ENCODE measurements at places on chromosomes 1 and 21.

- DNase-seq = no peak
Measured at GRCh38 chr1:51295926-51296325, 34.4 kb downstream of the TTC39A start.

- DNase-seq = no peak
Measured at GRCh38 chr1:169689395-169689794, 22.0 kb downstream of the SELL start.

DNA sequence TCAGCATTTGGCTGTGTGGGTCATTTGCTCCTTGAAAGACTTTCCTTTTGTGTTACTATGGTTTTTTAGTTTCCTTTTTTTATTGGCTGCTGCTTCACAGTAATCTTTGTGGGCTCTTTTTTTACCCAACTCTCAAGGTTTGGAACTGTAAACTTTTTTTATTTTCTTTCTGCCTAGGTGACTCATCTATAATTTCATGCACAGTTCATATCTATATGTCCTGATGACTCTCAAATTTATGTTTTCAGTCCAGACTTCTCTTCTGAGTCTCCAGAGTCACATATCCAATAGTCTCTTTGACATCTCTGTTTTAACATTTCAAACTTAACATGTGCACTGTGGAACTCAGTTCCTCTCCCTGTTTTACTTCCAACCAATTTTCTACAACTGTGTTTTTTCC lies 83.4 kb downstream of the ATF6 start:
- no peak for DNase-seq

- DNase-seq = no peak
Measured at GRCh38 chr1:78358165-78358564, 132.6 kb upstream of the PTGFR start.

GRCh38 chr1:44603718-44604117 lies 70.6 kb downstream of the TMEM53 start:
- DNase-seq = no peak

GRCh38 chr1:18632783-18633421 lies 2.3 kb downstream of the PAX7 start:
- no peak for DNase-seq

- no peak for DNase-seq
Measured at GRCh38 chr1:189158155-189158554, 1319.5 kb downstream of the BRINP3 start.

DNA sequence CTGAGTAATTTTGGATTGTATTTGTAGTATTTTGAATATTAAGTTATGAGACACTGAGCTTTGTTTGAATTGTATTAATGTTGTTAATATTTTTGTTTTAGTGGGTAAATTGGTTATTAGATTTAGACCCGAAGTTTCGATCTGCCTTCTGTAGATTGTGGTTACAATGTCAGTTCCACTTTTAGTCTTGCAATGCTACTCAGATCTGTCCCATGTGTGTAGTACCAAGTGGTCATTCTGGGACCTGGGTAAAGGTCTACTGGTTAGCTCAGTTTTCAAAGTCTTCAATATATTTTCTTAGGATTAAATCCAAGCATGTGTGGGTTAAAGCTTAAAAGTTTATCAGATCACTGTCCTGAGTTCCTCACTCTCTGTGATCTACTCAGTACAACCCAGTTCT lies 346.5 kb upstream of the PROX1 start:
- DNase-seq = no peak

- DNase-seq = no peak
Measured at GRCh38 chr1:178307264-178307663, 189.5 kb downstream of the CLEC20A start.

DNA sequence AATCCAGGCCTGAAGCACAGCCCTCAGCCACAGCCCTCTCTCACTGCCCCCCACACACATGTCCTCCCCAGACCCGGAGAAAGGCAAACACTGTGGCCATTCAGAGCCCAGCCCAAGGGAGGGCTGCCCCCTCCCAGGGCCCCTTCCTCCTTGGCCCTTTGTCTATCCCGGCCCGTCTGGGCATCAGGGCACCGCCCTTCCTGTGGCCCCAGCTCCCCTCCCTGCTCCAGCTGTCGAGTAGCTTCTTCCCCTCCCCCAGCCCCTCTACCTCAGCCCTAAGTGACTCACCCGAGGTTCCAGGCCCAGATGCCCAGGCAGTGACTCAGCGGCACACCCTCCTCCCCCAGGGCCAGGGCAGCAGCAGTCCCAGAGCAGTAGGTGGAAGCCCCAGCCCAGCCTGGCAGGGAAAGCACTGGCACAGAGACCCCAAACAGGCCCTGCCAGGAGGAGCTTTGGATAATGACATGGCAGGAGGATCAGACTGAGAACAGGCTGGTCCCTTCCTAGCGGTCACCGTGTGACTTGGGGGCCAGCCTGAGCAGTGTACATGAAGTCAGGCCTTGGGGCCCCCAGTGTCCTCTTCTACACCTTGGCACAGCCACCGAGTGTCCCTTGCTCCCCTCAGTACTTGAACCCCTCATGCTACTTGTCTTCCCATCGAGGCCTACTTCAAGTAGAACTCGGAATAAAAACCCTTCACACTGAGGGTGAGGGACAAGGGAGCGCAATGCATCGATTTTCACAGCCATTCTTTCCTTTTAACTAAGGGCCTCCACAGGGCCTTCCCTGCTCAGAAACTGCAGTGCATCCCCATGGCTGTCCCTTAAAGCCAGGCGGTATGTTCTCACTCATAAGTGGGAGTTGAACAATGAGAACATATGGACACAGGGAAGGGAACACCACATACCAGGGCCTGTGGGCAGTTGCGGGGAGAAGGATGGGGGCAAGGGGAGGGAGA lies 1.0 kb upstream of the S100A2 start:
- peak; percentile 74 for DNase-seq

DNA sequence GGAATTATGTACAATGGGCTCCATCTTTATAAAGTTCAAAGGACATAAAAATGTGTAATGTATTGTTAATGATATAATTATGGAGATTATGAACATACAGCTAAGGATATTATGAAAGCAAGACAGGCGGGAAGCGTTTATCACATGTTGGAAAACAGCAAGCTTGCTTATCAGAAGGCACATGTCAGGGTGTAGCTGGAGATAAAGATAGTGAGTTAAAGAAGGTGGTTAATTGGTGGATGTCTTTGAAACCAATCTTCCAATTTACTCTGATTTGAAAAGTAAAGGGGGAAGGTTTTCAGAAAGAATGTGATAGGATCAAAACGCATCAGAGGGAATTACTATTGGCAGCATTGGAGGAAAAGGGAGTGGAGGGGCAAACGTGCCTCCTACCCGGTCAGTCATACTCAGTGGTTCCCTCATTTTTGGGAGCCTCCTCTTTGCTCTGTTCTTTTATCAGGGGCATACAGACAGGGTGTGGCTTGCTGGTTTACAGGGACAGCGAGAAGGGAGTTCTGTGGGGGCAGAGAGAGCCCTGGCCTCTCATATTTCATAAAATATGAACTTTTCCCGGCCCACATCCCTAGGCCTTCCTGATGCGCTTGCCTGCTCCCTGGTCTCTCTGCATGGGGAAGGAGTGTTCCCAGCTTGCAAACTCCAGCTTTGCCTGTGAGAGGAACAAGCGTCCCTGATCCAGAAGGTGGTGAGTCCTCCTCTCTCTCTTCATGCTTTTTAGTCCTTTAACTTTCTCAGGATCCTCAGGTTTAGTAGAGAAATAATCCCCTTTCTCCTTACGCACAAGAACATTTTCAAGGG lies 8.0 kb upstream of the SVBP start:
- DNase-seq = no peak

- no peak for DNase-seq
Measured at GRCh38 chr1:163874070-163874469, 552.3 kb downstream of the NUF2 start.

- DNase-seq = no peak
Measured at GRCh38 chr1:20192364-20192763, 6.0 kb upstream of the PLA2G2C start.

GRCh38 chr1:221137666-221138065 lies 258.4 kb downstream of the HLX start:
- DNase-seq = no peak

GRCh38 chr1:230355594-230355993 lies 70.5 kb downstream of the PGBD5 start:
- DNase-seq = no peak

- DNase-seq = no peak
Measured at GRCh38 chr1:32426489-32427255, 32.4 kb upstream of the BSDC1 start.

DNA sequence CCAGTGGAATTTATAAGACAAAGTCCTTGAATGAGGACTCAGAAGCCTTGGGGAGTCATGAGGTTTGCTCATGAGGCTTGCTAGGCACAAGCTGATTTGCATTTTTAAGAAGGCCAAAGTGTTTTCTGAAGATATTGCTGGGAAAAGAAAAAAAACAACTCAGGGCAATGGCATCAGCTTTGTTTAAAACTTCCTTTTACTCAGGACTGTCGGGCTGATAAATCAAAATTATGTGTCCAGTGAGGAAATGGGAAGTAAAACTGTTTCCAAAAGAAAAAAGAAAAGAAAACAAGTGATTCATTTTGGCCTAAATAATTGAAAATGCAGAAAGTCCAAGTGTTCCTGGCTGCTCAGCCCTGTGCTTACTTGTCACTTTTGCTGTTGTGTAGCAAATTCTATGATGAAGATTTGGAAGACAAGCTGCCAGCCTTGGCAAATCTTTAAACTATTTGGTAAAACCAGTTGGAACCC lies 282.4 kb downstream of the HLX start:
- DNase-seq = no peak

GRCh38 chr1:39394059-39394458 lies 97.4 kb upstream of the BMP8A start:
- no peak for DNase-seq

DNA sequence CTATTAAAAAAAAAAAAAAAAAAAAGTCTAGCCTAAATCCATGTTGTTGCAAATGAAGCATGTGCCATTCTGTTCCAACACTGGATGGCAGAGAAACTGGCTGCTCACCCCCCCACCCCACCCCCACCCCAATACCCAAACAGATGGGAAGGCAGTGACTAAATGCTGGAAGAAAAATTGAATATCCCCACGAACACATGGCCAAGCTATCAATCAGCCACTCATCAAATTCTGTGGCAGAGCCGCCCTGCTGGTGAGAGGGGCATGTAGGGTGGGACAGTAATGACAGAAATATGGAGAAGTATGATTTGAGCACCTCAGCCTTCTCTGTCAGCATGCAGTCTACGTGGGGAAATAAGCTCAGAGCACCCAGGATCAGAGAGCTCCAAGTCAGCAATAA lies 34.1 kb downstream of the OPTC start:
- DNase-seq = no peak

- no peak for DNase-seq
Measured at GRCh38 chr1:238779716-238780115, 606.7 kb upstream of the CHRM3 start.

DNA sequence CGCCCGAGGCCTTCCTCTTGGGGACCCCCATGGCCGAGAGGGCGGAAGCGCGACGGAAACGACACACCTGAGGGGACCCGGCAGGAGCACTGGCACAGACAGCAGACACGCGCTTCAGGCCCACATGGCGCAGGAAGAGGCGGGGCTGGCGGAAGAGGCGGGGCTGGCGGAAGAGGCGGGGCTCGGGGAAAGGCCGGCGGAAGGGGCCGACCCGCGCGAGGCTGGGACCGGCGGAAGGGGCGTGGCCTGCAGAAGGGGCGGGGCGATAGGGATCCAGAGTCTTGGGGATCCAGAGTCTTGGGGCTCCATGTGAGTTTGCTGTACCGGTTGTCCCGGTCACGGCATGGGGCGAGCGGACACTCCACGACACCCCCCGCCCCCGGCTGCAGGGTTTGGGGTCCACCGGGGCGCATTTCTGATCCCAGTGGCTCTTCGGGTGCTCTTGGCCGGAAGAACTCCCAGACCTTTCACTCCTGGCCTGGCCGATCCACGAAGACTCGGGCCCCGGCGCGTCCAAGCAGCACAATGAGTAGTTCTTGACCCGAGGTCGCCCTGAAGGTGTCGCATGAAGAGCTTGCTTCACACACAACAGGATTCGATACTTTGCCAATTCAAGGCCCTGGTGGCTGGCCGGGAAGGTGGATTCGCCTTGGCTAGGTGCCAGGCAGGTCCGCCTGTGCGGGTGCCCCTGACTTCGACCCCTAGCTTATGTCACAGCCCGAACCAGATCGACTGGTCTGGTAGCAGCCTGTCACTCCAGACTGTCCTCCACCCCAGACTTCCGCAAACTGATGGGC lies at the start of gene URB1:
Gene URB1 (minus strand): TSS at position 133 of the 797 bp plus-strand sequence. CDS start 102 bp downstream, at position 31.
- DNase-seq = peak; percentile 89

- DNase-seq = no peak
Measured at GRCh38 chr1:184096005-184096404, 44.5 kb downstream of the TSEN15 start.

- no peak for DNase-seq
Measured at GRCh38 chr1:4549930-4550329, 104.5 kb upstream of the AJAP1 start.

GRCh38 chr1:121443001-121443540 lies 258.3 kb downstream of the SRGAP2C start:
- DNase-seq = no peak

GRCh38 chr1:87539147-87539546 lies 210.5 kb downstream of the LMO4 start:
- no peak for DNase-seq

- DNase-seq = no peak
Measured at GRCh38 chr1:182671750-182672486, 12.5 kb downstream of the RGS8 start.

- DNase-seq = no peak
Measured at GRCh38 chr1:184752656-184753055, 2.0 kb downstream of the EDEM3 start.

- no peak for DNase-seq
Measured at GRCh38 chr21:41886328-41886727, 7.2 kb upstream of the PRDM15 start.

DNA sequence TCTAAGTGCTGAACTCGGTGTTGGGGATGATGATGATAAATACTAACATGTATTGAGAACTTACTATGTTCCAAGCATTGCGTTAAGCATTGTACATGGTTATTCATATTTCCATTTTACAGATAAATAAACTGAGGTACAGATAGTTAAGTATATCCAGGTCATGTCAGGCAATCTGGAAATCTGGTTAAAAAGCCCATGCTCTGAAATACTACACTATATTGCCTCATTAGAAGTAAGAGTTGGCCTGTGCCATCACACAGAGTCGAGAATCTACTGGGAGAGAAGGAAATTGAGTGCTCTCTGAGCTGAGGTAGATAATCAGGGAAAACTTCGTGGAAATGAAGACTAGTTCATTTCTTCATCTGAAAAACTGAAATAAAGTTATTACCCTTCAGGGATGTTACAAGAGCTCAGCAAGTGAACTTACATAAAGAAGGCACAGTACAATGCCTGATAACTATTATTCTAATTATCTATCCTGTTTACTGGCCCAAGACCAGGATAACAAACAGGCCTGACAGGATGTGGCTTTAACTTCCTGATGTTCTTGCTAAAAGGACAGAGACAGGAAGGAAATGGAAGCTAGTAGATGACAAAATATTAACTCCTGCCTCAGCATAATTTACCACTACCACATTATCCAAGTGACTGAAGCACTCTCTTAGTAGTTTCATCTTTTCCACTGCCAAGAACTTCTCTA lies 85.6 kb downstream of the EPS15 start:
- DNase-seq = no peak
